ENCODE measurements at places on chromosomes 5 and 9.

GRCh38 chr5:63959177-63959982 is 2.9 kb downstream of the HTR1A start:
- H3K4me3 ChIP-seq, result no peak overlapping the region
- H3K36me3 ChIP-seq, result no peaks in the 10 kb centered on the region
- no peak for ATAC-seq
- H3K27ac ChIP-seq, result no peak overlapping the region
- H3K27me3 ChIP-seq, result peaks cover 30% of the 10 kb centered on the region

DNA sequence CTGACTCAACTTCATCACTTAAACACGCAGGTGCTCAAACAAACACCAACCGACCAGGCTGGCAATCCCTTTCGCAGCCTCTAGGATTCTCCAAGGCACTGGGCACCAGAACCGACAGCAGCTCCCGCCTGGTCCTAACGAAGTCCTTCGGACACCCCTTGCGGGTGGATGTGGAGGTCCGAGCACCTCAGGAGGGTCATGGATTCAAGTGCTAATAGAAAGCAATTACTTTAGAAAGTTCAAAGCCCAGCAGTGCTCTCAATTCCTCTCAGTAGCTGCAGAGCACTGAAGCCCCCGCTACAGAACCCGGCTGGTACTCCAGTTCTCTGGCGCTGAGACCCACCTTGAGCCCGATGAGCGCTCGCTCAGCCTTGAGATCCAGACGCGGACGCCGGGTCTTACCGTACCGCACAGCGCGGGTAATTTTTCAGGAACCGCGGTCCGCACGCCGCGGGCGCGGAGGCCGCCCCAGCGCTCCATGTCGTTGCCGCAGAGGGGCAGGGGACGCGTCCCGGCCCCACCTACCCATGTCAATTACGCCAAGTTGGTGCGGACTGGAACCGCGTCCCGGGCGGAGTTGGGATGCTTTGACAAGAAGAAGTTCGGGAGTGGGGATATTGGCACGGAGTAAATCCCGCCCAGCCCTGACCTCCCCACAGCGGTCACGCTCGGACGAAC is 638 bp downstream of the MARCHF3 start:
- H3K27me3 ChIP-seq, result peaks cover 3% of the 10 kb centered on the region
- ATAC-seq, result no peak
- H3K36me3 ChIP-seq, result no peaks in the 10 kb centered on the region
- peak overlapping the region; percentile 41 for H3K27ac ChIP-seq
- no peaks in the 10 kb centered on the region for H3K4me1 ChIP-seq

GRCh38 chr5:96537386-96537785 is 104.3 kb upstream of the PCSK1 start:
- H3K36me3 ChIP-seq, result no peaks in the 10 kb centered on the region
- peak overlapping the region; percentile 79 for H3K27ac ChIP-seq
- no peaks in the 10 kb centered on the region for H3K27me3 ChIP-seq
- H3K4me3 ChIP-seq, result peak overlapping the region; percentile 46
- ATAC-seq, result peak; percentile 96

DNA sequence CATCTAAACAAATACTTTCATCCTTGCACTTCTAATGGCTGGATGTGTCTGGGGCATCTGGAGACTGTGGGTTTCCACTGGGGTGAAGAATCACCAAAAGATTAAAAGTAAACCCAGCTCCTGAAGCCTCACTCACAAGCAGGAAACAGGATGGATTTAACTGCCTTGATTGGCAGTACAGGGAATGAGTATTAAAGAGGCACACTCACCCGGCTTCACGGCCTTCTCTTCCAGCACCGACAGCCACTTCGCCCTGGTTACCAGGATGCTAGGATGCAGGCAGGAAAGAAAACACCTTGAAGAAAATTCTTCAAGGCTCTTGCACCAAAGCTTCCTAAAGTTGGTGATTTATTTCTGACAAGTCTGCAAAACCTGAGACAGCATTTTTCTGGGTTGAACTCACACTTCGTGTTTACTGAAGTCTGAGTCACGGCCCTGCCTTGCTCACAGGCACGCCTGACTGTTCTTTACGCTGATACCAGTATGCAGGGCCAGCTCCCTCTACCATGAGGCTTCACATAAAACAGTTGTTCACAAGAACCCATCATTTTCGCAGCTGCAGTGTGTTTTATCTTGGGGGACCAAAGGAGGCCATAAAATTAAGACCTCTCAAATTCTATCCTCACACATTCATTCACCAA is 56.5 kb upstream of the ZNF354A start:
- H3K4me1 ChIP-seq, result no peaks in the 10 kb centered on the region
- no peak overlapping the region for H3K27ac ChIP-seq
- H3K36me3 ChIP-seq, result no peaks in the 10 kb centered on the region
- H3K4me3 ChIP-seq, result no peak overlapping the region
- peaks cover 10% of the 10 kb centered on the region for H3K27me3 ChIP-seq
- ATAC-seq, result no peak

DNA sequence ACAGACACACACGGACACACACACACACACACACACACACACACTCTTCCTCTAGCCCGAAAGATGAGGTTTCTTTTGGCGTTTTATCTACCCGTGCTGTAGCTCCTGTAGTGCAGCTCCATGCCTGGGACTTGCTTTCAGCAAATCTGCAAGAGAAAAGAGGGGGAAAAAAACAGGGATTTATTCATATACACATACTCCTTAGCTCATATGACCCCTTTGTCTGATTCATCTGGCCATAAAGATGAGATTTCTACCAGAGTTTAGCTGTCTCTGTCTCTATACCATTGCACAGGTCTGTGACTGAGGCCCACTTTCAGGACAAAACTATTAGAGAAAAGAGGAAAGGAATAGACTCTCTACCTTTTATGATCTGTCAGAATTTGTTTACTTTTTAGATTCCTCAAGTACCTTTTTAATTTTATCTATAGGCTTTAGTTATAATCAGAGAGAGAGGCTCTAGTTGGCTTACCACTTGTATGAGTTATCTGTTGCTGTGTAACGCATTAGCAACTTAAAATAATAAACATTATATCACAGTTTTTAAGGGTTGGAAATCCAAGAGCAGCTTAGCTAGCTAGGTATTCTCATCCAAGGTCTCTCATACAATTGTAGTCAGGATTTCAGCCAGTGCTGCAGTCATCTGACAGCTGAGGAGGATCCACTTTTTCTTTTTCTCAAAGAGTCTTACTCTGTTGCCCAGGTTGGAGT is 14.7 kb downstream of the SNX2 start:
- no peak overlapping the region for H3K27ac ChIP-seq
- peaks cover 10% of the 10 kb centered on the region for H3K4me1 ChIP-seq
- ATAC-seq, result no peak
- no peaks in the 10 kb centered on the region for H3K27me3 ChIP-seq
- no peak overlapping the region for H3K4me3 ChIP-seq

- H3K27ac ChIP-seq, result no peak overlapping the region
- no peak for ATAC-seq
- H3K4me3 ChIP-seq, result peak overlapping the region; percentile 80
- H3K36me3 ChIP-seq, result no peaks in the 10 kb centered on the region
- peaks cover 3% of the 10 kb centered on the region for H3K27me3 ChIP-seq
Observed at GRCh38 chr9:98808875-98809274, 1.4 kb downstream of the GALNT12 start.

GRCh38 chr5:168163966-168164365 is 127.5 kb upstream of the WWC1 start:
- no peaks in the 10 kb centered on the region for H3K36me3 ChIP-seq
- no peaks in the 10 kb centered on the region for H3K4me1 ChIP-seq
- H3K4me3 ChIP-seq, result no peak overlapping the region
- peaks cover 6% of the 10 kb centered on the region for H3K27me3 ChIP-seq
- no peak overlapping the region for H3K27ac ChIP-seq

GRCh38 chr5:115227281-115227680 is 35.4 kb downstream of the PGGT1B start:
- H3K27me3 ChIP-seq, result no peaks in the 10 kb centered on the region
- H3K4me1 ChIP-seq, result no peaks in the 10 kb centered on the region
- no peak overlapping the region for H3K27ac ChIP-seq
- no peak overlapping the region for H3K4me3 ChIP-seq

GRCh38 chr5:20040901-20041300 is 52.9 kb upstream of the CDH18 start:
- no peak overlapping the region for H3K27ac ChIP-seq
- no peaks in the 10 kb centered on the region for H3K36me3 ChIP-seq
- no peak overlapping the region for H3K4me3 ChIP-seq

GRCh38 chr5:136689552-136689951 is 324.2 kb upstream of the TRPC7 start:
- no peaks in the 10 kb centered on the region for H3K27me3 ChIP-seq
- no peaks in the 10 kb centered on the region for H3K4me1 ChIP-seq
- no peak overlapping the region for H3K4me3 ChIP-seq

- H3K36me3 ChIP-seq, result no peaks in the 10 kb centered on the region
- ATAC-seq, result no peak
- H3K27ac ChIP-seq, result no peak overlapping the region
- no peak overlapping the region for H3K4me3 ChIP-seq
Observed at GRCh38 chr5:14355391-14355790, 212.2 kb downstream of the TRIO start.

- peaks cover 22% of the 10 kb centered on the region for H3K4me1 ChIP-seq
- H3K4me3 ChIP-seq, result no peak overlapping the region
- no peaks in the 10 kb centered on the region for H3K36me3 ChIP-seq
- H3K27ac ChIP-seq, result no peak overlapping the region
- ATAC-seq, result no peak
- no peaks in the 10 kb centered on the region for H3K27me3 ChIP-seq
Observed at GRCh38 chr9:127549751-127550150, 62.3 kb upstream of the STXBP1 start.

DNA sequence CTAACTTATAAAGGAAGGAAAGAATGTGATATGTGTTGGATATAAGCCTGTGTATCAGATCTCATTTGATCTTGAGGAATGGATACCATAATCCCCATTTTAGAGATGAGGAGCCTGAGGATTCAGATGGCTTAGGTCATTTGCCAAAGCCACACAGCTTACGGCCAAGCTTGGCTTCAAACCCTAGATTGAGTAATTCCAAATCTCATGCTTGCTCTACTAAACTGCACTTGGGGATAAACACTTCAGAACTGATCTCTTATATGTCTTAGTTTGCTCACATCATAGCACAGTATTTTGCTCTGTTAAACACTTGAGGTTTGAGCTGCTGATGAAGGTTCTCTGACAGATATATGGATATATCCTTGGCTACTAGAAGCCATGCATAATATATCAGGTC is 504.4 kb downstream of the NTRK2 start:
- peaks cover 10% of the 10 kb centered on the region for H3K27me3 ChIP-seq
- ATAC-seq, result no peak
- no peak overlapping the region for H3K27ac ChIP-seq
- H3K4me1 ChIP-seq, result no peaks in the 10 kb centered on the region
